T-helper 2 cell treated with Interferon-gamma antibody and Interleukin-4, amounts not matched to agents 5 μg/mL and 100 μg/mL, for 36 hours (primary cell): ENCODE measurements at places on chromosomes 1 and 21.

DNA sequence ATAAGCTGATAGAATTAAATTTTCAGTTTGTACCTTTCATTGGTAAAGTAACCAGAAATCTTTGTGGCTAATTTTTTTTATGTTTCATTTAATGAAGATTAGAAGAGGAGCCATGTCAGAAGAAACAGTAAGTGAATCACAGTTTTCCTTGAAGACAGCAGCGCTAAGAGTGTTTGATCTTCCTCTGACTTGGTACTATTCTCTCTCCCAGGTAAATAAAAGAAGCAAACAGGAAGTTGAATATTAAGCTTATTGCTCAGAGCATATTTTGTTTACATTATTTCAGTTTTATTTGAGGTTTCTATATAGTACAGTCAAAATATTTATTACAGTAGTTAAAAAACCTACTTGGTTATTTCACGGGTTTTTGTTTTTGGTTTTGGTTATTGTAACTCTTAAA is 3.7 kb downstream of the MIGA1 start:
- DNase-seq: no peak

DNA sequence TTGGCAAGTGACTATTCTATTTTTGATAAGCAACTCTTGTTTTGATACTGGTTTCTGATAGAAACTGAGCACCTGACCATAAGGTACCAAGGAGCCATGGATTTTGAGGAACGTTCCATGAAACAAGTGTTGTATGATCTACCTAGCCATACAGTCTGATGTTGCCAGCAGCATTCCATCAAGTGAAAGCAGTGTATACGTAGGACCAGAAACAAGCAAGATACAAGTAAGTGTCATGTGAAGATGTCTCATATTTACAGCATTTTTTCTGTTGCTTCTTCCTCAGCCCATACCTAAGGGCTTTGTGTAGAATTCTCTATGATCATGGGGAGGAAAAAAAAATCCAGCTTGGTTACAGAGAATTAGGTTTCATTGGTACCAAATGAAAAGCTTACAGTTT is 55.6 kb upstream of the RABGAP1L start:
- no peak for DNase-seq

DNA sequence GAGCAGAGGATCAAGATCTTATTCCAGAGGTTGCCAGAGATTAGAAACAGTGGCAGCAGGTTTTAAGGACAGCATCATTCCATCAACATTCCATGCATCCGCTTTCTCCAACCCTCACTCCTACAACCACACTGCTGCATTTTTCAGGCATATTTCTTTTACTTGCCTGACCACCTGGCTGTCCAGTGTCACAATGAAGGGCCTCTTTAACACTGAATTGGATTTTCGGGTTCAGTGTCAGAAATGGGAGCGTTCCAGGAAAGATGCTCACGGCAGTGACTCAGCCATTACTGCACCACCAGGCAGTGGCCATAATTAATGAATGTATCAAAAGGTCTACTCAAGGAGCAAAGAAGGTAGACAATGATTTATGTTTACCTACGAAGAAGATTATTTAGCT is 200.4 kb upstream of the ESRRG start:
- DNase-seq: no peak

DNA sequence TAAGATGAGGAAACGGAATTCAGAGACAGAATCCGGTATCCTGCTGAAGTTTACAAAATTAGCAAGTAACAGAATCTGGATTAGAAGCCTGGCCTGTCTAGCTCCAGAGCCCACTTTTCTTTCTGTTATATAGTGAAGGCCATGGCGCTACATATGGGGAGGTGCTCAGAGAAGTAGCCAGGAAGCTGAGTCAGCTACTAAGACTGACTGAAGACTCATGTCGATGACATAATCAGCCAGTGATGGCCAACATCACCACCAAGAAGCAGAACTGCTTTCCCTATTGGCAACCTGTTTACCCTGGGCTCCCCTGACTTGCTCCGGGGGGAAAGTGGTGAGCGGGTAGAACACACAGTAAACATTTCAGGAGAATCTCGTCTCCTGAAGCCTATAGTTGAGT is 18.8 kb downstream of the LRRC52 start:
- no peak for DNase-seq

GRCh38 chr1:40930174-40930964 is 49.1 kb upstream of the CTPS1 start:
- DNase-seq: no peak

- DNase-seq: no peak
Measured at GRCh38 chr1:56547473-56547872, 31.9 kb downstream of the PLPP3 start.

DNA sequence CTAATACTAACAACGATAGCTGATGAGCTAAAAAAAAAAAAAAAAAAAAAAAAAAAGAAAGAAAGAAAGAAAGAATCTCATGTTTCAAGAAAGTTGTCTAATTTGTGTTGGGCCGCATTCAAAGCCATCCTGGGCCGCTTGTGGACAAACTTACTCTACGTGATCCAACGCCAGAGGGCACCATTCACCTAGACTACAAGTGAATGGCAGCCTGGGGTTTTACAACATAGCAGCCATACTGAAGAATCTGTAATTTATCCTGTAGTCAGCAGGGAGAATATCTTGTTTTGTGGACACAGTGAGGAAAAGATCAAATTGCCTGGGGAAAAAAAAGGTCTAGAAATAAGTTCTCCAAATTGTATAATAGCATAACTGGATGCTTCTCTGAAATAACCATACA is 47.0 kb downstream of the CYP2J2 start:
- peak; percentile 9 for DNase-seq

GRCh38 chr1:29171089-29171488 is 10.6 kb downstream of the SRSF4 start:
- no peak for DNase-seq

DNA sequence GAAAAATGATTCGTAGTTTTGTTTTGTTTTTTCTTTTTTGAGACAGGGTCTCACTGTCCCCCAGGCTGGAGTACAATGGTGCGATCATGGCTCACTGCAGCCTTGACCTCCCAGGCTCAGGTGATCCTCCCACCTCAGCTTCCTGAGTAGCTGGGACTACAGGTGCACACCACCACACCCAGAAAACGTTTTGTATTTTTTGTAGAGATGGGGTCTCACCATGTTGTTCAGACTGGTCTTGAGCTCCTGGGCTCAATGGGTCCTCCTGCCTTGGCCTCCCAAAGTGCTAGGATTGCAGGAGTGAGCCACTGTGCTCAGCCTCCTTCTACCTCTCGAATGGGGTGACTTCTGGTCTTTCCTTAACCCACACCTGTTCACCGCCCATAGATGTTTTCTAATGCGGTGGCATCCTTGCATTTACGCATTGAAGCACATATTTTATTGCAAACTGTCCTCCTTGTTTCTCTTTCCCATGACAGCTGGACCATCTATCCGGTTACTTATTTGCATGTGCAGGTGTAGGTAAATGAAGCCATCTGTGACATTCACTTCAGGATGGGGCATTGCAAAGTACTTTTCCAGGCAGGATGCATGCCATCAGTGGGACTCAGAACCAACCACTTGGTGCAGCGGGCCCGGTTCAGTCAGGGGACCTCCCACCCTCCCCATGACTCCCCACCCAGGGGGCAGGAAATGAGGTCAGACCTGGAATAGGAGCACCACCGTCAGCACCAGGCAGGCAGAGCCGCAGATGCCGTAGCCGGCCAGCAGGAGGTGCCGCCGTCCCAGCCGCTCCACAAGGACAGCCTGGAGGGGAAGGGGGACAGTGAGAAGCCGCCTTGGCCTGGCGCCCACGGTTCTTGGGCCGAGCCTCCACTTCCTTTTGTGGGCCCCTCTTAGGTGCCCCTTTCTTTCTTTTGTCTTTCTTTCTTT is 16.5 kb downstream of the SLC2A7 start:
- DNase-seq: no peak

DNA sequence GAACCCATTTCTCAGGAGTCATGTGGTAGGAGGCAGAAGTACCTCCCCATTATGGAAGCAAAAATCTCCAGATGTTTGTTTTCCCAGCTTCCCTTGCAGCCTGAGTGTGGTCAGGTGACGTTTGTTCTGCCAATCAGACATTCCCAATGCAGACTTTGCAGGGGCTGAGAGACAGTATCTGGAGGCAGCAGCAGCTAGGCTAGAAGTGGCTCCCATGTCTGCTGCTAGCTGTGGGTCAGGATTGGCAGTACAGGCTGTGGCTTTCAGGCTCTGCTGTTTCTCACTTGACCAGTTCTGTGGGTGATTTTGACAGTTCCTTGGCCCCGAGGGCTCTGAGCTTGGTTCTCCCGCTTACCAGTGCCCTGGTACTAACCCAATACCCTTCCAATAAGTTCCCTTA is 58.6 kb upstream of the NBPF3 start:
- DNase-seq: no peak

- no peak for DNase-seq
Measured at GRCh38 chr1:41745022-41745421, 173.7 kb downstream of the HIVEP3 start.

- DNase-seq: no peak
Measured at GRCh38 chr1:8342325-8342724, 24.4 kb downstream of the SLC45A1 start.

DNA sequence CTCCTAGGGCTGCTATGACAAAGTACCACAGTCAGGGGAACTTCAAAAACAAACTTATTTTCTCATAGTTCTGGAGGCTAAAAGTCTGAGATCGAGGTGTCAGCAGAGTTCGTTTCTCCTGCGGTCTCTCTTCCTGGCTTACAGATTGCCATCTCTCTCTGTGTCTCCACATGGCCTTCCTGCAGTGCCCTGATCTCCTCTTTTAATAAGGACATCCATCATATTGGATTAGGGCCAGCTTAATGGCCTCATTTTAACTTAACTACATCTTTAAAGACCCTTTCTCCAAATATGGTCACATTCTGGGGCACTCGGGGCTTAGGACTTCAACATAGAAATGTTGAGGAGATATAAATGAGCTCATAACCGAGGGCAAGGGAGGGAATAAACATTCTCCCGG is 12.2 kb downstream of the C1orf74 start:
- no peak for DNase-seq

- no peak for DNase-seq
Measured at GRCh38 chr1:112769611-112770010, 54.5 kb upstream of the PPM1J start.

DNA sequence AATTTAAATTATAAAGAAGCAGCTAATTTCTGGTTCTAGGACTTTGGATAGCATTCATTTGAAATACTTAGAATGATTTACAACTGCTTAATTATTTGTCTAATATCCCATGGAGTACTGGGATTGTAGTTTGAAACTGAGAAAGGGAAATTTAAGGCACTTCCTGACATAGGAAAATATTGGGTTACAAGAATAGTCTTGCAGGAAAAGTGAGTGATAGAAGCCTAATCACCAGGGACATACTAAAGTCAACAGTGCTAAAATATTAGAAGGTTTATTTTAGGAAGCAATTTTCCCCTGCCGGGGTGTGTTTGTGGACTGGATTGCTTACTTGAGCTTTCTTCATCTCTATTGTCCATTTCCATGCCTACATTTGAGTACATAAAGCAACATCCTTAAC is 661.6 kb downstream of the ADGRL2 start:
- no peak for DNase-seq

DNA sequence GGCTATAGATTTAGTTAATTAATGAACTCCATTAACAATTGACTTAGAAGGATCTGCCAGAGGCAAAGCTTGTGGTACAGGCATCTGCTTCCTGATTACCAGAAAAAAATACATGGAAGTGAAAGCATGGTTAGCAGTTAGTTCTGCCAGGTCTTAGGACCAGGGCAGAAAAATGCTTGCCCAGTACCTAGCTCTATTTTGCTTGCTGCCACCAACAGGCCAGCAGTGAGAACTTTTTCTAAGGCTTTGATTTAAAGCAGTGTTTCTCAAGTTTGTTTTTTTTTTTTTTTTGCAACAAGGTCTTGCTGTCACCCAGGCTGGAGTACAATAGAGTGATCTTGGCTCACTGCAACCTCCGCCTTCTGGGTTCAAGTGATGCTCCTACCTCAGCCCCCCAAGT is 16.4 kb upstream of the MTF1 start:
- DNase-seq: no peak

DNA sequence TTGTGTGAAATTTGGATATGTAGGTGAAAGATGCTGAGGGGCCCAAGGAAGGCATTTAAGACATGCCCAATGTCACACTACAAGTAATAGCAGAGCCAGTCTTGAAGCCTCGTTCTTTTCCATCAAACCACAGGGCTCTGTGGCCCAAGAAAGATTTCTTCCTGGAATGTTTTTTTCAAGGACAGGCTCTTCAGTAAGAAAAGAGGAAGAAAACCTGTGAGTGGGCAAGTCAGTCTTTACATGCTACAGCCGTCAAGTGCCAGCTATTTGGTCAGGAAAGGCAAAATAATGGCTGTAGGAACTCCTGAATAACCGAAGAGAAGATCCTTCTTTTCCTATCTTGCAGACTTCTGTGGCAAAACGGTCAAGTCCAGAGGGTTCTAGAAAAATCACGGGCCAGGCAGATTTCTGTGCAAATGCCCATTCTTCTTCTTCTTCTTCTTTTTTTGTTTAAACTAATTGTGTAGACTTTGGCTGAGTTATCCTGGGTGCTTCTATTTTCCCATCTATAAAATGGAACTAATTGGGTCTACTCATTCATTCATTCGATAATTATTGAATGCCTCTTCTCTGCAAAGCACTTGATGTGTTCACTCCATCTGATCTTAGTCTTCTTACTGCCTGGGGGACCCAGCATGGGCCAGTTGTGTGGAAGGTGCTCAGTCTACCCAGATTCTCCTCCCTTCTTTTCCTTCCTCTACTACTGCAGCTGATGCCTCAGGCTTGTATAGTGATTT is 1.9 kb upstream of the ID3 start:
- DNase-seq: no peak

DNA sequence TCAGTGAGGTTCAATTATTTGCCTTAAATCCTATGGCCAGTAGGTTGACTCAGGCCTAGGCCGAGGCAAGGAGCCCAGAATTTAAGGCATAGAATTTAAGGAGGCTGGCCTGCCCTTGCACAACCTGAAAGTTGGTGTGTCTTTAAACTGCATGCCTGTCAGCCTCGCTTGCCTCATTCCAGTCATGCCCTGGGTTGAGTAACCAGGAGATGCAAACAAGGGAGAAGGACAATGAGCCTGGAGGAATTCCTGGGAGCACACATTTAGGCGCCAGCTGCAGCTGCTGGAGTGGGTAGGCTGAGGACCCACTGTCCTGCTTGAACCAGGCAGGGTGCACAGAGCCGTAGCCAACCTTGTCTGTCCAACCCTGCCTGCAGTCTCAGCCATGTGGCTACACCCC is 11.7 kb downstream of the CD2 start:
- no peak for DNase-seq

GRCh38 chr1:165501330-165501969 is 42.4 kb upstream of the LRRC52 start:
- no peak for DNase-seq
